Fibroblast of lung (primary cell): ENCODE measurements at places on chromosomes 5 and 9. TPM values are rescaled to one million over a fixed set of nuclear protein-coding genes. Genes with fewer than 3 reads are reported as not detected.

Gene IL9
- total RNA-seq, result not detected in 2 replicates

Gene ZFR
- 78.6 and 113 TPM in 2 replicates for total RNA-seq

DNA sequence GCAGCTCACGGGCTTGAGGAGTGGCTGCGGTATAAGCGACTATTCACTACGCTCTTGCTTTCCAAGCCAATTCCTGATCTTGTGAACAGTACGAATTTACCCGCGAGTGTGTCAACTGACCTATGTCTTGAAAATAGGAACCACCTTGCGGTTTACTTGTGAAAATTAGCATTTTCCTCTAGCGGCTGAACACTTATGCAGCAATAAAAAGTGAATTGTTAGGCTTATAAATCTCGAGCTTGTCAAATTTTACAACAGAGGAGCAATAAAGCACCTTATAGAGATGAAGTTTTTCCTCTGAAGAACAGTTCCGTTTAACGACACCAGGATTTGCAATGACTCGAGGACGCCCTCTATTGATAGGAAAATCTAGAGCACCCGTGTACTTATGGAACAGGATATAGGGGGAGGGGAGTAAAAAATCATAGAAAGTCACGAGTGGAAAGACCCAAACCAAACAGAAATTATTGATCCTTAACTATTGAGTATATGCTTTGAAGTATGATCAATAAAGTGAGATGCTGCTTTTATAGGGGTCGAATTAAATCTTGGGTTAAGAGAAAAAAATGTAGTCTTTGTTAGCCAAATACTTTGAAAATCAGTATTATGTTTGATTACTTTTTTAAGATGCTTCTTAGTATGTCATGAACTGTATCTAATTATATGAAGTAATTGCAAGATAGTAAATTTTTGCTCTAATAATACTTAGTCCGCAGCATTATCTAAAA lies 1.9 kb upstream of the RGMB start:
- H3K27me3 ChIP-seq, result no peaks in the 10 kb centered on the region
- DNase-seq, result peak; percentile 96
- peak overlapping the region; percentile 95 for H3K27ac ChIP-seq
- H3K36me3 ChIP-seq, result peaks cover 5% of the 10 kb centered on the region

GRCh38 chr5:126826619-126827215 lies 49.8 kb downstream of the LMNB1 start:
- no peak overlapping the region for H3K27ac ChIP-seq
- H3K27me3 ChIP-seq, result no peaks in the 10 kb centered on the region
- H3K36me3 ChIP-seq, result peaks cover 5% of the 10 kb centered on the region

Gene PCDHA5
- 0.33 TPM in 1 of 2 replicates, not detected in the other for total RNA-seq

Gene DAB2IP
- 5.6 and 16.5 TPM in 2 replicates for total RNA-seq

Gene TMED7
- 82.2 and 104 TPM in 2 replicates for total RNA-seq

- H3K4me1 ChIP-seq, result peaks cover 19% of the 10 kb centered on the region
- DNase-seq, result peak; percentile 36
- no peaks in the 10 kb centered on the region for H3K36me3 ChIP-seq
- no peak overlapping the region for H3K27ac ChIP-seq
These were observed 64.8 kb downstream of the GDNF start for GRCh38 chr5:37774912-37775483.

Gene MYOZ3
- total RNA-seq, result 0.33 and 0.77 TPM in 2 replicates

Gene AQP3
- 9.0 and 16.2 TPM in 2 replicates for total RNA-seq

- no peaks in the 10 kb centered on the region for H3K36me3 ChIP-seq
- H3K27me3 ChIP-seq, result no peaks in the 10 kb centered on the region
- no peak overlapping the region for H3K4me3 ChIP-seq
- H3K27ac ChIP-seq, result no peak overlapping the region
These were observed 165.0 kb downstream of the TENT4A start for GRCh38 chr5:6877986-6878828.

DNA sequence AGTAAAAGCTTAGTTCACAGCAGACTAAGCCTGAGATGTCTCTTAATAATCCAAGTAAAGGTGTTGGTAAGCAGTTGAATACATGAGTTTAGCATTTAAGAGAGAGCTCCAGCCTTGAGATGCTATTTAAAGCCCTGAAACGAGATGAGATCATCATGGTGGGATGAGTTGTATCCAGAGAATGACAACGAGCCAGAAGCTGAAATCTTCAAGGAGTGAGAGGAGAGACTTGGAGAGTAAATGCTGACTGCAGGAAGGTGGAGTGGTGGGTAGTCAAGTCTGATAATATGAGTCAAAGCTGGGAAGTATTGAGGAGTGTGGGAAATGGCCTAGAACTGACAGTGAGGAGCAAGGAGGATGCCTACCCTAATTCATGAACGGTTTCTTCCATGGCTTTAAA lies 53.7 kb downstream of the PLAC8L1 start:
- no peak overlapping the region for H3K27ac ChIP-seq
- DNase-seq, result peak; percentile 86
- no peaks in the 10 kb centered on the region for H3K27me3 ChIP-seq
- H3K4me3 ChIP-seq, result no peak overlapping the region
- no peaks in the 10 kb centered on the region for H3K4me1 ChIP-seq

Gene IFNA2
- not detected in 2 replicates for total RNA-seq

GRCh38 chr5:14851050-14851419 lies 20.5 kb downstream of the ANKH start:
- no peaks in the 10 kb centered on the region for H3K27me3 ChIP-seq
- no peak overlapping the region for H3K4me3 ChIP-seq
- H3K4me1 ChIP-seq, result no peaks in the 10 kb centered on the region
- H3K36me3 ChIP-seq, result no peaks in the 10 kb centered on the region
- no peak overlapping the region for H3K27ac ChIP-seq
- no peak for DNase-seq

DNA sequence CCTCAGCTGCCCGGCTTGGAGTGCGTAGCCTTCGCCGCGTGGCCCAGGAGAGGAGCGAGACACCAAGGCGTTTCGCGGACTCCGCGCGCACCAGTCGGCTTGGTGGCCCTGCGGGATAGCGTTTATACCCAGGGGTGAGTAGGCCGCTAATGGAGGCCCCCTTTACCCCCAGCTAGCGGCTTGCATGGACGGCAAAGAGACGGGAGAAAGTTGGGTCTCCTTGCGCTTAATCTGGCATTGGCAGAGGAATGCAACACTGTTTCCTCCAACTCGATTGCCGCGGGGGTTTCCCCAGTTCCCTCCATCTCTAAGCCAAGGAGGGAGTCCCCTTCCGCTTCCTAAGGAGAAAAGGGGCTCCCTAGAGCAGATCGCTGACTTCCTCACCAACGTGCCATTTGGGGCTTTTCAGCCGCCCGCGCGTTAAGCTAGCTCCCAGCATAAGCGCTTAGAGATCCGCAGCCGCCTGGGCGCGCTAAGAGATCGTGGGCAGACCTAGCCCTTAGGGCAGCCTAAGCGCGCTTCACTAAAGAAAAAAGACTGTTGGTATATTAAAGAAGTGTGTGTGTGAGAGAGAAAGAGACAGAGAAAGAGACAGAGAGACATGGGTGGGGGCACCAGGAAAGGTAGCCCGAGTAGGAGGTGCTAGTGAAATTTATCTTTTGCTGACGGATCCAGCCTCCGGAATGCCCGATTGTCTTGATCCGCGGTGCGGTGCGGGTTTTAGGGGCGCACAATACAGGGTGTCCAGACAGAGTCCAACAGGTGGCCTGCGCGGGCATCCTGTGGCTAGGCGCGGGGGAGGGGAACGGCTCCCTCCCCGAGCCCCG lies 597.9 kb upstream of the SGCD start:
- H3K27ac ChIP-seq, result no peak overlapping the region
- no peaks in the 10 kb centered on the region for H3K4me1 ChIP-seq
- no peak overlapping the region for H3K4me3 ChIP-seq
- H3K27me3 ChIP-seq, result no peaks in the 10 kb centered on the region

DNA sequence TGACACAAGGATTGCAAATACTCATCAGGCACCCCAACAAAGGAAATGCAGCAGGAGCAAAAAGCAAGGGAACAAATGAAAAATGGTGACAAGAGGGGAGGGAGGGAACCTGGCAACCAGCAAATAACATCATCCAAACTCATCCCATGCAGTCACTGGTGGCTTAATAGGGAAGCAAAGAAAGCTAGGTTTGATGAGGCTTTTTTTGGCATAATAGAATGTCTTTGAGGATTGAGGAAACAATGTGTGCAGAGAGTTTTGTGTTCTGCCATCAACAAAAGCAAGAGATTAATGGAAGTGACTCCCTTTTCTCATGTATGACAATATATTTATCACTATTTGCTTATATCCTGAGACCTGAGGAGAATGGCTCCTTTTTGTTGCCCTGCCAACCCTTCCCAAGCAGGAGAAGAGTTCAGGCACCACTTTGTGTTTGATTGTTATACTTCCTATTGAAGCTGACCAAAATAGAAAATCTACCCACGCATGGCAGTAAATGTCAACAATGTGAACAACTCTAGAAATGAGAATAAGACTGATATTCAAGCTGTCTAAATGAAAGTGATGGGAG lies 375.7 kb downstream of the CAAP1 start:
- no peaks in the 10 kb centered on the region for H3K36me3 ChIP-seq
- no peaks in the 10 kb centered on the region for H3K4me1 ChIP-seq
- no peak overlapping the region for H3K27ac ChIP-seq
- H3K4me3 ChIP-seq, result no peak overlapping the region

Gene TSSK1B
- total RNA-seq, result under 0.01 and 0.50 TPM in 2 replicates

Gene COL23A1
- under 0.01 TPM in 1 of 2 replicates, not detected in the other for total RNA-seq

Gene AUH
- 44.7 and 55.5 TPM in 2 replicates for total RNA-seq

DNA sequence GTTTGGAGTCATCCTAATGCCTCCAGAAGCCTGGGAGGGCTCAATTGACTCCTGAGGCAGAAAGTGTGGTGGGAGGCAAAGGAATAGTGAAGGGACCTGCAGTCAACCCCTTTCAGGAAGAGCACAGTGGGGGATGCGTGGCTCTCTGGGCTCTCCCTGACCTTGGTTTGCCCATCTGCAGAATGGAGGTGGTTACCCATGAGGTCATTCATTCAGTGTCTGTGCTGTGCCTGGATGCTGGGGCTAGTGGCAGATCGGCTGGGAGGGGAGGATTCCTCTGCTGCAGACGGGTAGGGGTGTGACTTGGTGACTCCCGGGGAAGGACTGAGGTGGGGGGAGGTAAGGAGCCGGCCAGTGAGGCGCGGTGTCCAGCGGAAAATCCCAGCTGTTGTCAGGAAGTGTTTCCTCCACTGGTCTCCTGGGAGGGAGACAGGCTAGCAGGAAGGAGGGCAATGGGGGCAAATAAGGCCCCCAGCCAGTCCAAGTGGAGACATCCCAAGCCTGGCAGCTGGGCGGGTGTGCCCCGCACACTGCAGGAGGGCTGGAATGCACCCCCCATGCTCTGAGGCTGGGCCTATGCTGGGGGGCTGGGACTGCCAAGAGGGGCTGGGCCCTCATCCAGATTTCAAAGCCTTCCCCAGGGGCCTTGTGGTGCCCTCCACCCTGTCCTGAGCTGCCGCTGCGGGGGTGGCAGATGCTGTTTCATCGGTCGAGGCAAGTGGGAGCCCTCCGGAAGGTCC lies 10.9 kb downstream of the CXXC5 start:
- peak overlapping the region; percentile 27 for H3K4me3 ChIP-seq
- no peaks in the 10 kb centered on the region for H3K27me3 ChIP-seq
- H3K4me1 ChIP-seq, result peaks cover 44% of the 10 kb centered on the region
- H3K27ac ChIP-seq, result peak overlapping the region; percentile 82
- peak; percentile 84 for DNase-seq
- H3K36me3 ChIP-seq, result no peaks in the 10 kb centered on the region

GRCh38 chr9:995781-996180 lies 19.3 kb downstream of the DMRT3 start:
- H3K4me1 ChIP-seq, result no peaks in the 10 kb centered on the region
- no peak overlapping the region for H3K27ac ChIP-seq
- DNase-seq, result peak; percentile 69
- H3K4me3 ChIP-seq, result no peak overlapping the region

- H3K27ac ChIP-seq, result no peak overlapping the region
- peak; percentile 64 for DNase-seq
- no peaks in the 10 kb centered on the region for H3K27me3 ChIP-seq
- no peaks in the 10 kb centered on the region for H3K36me3 ChIP-seq
- H3K4me1 ChIP-seq, result no peaks in the 10 kb centered on the region
These were observed 153.5 kb downstream of the PPP2R2B start for GRCh38 chr5:146725025-146725424.

DNA sequence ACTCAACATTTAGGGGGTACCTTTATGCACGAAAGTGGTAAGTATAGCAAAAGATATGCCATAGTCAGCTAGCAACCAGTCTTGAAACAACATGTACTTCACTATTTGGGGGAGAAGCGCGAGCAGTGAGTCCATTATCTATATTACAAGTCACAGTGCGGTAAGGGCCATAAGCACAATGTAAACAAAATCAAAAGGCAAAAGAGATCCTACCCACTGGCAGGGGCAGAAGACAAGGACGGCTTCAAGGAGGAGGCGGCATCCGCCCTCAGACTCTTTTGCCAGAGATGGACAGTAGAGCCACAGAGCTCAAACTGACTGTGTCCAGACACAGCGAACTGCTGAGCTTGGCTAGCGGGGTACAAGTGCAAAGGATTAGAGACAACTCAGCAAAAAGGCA lies 9.6 kb downstream of the MAPK9 start:
- H3K27ac ChIP-seq, result no peak overlapping the region
- no peaks in the 10 kb centered on the region for H3K27me3 ChIP-seq
- peaks cover 2% of the 10 kb centered on the region for H3K36me3 ChIP-seq
- no peak overlapping the region for H3K4me3 ChIP-seq

GRCh38 chr9:25994605-25995004 lies 316.4 kb upstream of the TUSC1 start:
- H3K27me3 ChIP-seq, result no peaks in the 10 kb centered on the region
- DNase-seq, result no peak
- H3K4me1 ChIP-seq, result no peaks in the 10 kb centered on the region
- H3K27ac ChIP-seq, result no peak overlapping the region
- no peaks in the 10 kb centered on the region for H3K36me3 ChIP-seq

DNA sequence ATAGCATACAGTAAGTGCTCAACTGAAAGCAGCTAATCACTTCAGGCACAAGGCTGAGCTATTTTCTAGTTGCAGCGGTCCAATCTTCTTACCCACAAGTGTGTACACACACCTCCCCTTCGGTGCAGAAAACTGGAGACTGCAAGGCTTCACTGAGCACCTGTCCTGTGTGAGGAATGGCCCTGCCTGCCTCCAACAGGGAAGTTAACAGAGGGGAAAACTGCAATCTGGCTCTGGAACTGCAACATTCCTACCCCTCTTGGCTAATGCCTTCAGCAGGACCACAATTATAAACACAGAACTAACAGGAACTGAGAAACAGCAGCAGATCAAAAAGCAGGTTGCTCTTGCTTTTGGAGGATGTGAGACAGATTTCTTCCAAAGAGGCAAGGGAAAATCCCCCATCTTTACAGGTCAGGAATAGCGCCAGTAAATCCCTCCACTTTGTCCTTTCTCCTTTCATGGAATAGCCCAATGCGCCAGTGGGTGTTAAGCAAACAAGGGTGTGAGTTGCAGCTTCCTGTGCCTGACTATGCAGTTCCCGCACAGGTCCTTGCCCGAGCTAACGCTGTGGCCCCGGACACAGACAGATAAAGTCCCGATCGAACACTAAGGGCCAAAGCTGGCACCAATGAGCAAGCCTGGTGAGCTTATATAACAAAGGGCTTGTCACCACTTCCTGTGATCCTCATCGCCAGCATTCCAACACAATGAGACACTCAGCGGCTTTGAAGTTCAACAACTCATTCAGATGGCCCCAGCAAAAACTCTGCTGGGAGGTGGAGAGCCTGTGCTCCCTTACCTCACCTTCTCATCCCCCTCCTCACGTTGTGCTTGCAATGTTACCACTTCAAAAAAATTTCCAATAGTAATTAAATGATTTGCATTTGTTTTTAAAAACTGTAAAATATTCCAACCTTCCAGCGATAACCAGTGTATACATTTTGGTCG lies 21.5 kb downstream of the SHB start:
- H3K27me3 ChIP-seq, result no peaks in the 10 kb centered on the region
- peak; percentile 78 for DNase-seq
- H3K36me3 ChIP-seq, result no peaks in the 10 kb centered on the region
- peak overlapping the region; percentile 75 for H3K27ac ChIP-seq
- H3K4me3 ChIP-seq, result no peak overlapping the region

Gene LCN9
- total RNA-seq, result not detected in 2 replicates
